ENCODE measurements at places on chromosomes 4 and X.

GRCh38 chr4:20368926-20369325 is 117.2 kb downstream of the SLIT2 start:
- DNase-seq = peak; percentile 31

DNA sequence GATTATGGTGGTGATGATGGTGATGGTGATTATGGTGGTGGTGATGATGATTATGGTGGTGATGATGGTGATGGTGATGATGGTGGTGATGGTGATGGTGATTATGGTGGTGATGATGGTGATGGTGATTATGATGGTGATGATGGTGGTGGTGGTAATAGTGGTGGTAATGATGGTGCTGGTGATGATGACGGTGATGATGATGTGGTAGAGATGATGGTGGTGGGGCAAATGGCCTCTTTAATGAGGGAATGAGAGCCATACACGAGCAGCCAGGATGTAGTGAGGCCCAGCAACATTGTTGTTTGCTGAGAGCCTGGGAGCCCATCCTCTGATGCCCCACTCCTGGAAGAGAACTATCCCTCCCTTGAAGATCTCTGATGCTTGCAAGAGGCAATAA is 29.0 kb downstream of the HMX1 start:
- DNase-seq = no peak

- peak; percentile 53 for DNase-seq
Observed at GRCh38 chr4:95155759-95156451, 392.9 kb downstream of the UNC5C start.

GRCh38 chrX:56764153-56764974 is 35.3 kb downstream of the NBDY start:
- DNase-seq = peak; percentile 91

- peak; percentile 44 for DNase-seq
Observed at GRCh38 chr4:139951021-139951420, 203.0 kb downstream of the MAML3 start.

DNA sequence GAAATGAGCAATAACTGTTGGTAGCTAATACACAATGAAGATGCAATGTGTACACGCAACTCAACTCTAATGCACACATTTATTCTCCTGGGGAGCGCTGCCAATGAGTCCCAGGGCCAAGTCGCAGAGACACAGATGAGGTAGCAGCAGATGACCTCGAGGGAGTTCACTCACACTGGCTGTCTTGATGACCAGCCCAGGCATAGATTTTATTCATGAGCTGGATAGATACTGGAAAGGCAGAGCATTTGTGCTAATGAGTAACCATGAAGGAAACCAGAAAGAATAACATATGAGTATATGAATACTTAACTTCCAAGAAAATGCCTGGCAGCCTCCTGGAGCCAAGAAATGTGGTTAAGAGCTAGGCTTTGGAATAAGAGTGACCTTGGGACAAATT is 42.3 kb downstream of the RASL11B start:
- DNase-seq = peak; percentile 41

GRCh38 chrX:46310815-46311497 is 234.3 kb downstream of the ZNF674 start:
- DNase-seq = no peak

DNA sequence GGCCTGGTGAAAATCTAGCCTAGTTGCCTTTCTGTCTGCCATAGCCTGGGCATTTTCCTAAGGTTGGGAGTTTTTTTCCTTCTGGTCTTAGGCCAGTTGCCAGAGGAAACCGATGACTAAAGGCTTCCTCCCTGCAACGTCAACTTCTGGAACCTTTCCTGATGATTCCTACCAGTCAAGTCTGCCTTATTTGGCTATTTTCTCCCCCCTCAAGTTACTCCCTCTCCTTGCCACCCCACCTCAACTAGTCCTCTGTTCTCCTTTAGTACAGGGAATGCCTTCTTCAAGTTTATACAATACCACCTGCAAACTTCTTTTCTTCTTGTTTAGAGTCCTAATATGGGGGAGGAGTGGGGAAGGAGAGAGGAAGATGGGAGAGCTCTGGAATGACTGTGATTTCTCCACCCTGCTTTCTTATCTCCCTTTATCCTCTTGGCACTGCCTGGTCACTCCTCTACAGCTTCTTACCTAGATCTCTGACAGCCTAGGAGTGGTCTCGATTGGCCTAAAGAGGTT is 10.6 kb downstream of the MSN start:
- DNase-seq = peak; percentile 93

- DNase-seq = no peak
Observed at GRCh38 chrX:153901753-153902140, 2.7 kb upstream of the AVPR2 start.

DNA sequence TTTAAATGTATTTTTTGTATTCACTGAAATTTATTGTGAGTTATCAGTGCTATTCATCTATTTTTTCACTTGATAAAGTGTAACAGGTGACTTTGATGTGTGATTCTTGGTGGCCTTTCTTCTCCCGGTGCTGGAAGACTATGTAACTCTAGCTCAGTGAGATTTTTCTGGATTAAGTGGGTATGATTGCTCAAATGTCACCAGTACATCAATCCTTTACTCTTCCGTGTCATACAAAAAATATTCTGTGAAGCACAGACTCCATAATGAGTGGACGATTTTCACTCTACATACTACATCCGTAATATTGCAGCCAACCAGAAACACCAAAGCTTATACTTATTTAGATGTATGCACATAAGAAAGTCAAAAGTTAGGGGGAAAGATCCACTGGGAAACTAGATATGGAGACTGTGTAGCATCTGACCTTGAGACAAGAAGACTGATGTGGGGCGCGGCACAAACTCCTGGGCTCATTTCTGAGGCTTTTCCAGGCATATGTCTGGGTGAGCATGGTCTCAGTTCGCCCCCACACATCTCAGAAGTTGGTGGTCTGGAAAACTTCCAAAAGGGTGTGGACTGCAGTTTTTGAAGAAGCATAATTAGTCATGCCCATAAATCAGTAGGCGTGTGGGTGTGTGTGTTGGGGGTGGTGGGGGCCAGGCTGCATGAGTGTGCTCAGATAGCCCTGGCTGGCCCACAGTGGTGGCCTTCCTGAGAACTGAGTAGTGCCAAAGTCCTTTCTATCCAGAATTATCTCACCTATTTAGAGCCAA is 53.9 kb upstream of the TENM3 start:
- peak; percentile 100 for DNase-seq

GRCh38 chr4:102405821-102406401 is 60.6 kb upstream of the SLC39A8 start:
- no peak for DNase-seq

- peak; percentile 59 for DNase-seq
Observed at GRCh38 chr4:177339477-177340374, 30.1 kb downstream of the NEIL3 start.
